ENCODE measurements at places on chromosomes 11 and 22.

DNA sequence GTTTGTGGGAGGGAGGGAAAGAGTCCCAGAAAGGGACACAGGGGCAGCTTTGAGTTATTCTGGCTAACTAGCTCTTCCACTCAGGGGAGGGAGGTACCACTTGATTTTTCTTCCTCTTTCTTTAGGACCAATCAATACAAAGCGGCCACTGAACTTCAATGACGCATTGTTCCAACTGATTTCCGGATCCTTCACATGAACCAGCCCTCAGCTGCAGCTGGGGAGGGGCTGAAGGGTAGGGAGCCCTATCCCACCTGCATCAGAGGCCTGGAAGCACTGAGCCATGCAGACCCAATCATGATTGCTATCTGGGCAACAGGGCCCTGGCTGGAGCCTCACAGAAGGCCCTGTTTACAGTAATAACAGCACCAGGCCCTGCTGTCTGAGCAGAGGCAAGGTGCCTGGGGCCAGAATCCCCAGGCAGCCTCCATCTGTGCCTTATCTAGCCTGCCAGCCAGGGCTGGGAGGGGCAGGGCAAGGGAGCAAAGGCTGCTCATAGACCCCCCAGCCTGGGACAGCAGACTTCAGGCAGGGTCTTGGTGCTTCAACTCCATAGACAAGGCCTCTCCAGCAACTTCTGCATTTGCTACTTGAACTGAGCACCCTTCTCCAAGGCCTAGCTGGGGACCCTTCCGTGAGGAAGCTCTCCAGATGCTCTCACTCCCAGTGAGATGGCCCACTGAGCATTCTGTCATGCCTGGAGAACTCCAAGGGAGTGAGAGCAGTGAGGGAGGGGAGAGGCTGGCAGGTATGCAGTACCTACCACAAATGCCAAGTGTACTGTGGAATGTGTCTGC lies 22.5 kb downstream of the CLPB start:
- DNase-seq = peak; percentile 95

- DNase-seq = no peak
Observed at GRCh38 chr11:9859554-9860305, 195.9 kb downstream of the SWAP70 start.

GRCh38 chr11:2143799-2144543 lies 4.8 kb upstream of the IGF2 start:
- no peak for DNase-seq

- peak; percentile 12 for DNase-seq
Observed at GRCh38 chr11:75593286-75593915, 31.3 kb downstream of the SERPINH1 start.

GRCh38 chr11:133951327-133952198 lies 5.2 kb downstream of the IGSF9B start:
- DNase-seq = peak; percentile 60

DNA sequence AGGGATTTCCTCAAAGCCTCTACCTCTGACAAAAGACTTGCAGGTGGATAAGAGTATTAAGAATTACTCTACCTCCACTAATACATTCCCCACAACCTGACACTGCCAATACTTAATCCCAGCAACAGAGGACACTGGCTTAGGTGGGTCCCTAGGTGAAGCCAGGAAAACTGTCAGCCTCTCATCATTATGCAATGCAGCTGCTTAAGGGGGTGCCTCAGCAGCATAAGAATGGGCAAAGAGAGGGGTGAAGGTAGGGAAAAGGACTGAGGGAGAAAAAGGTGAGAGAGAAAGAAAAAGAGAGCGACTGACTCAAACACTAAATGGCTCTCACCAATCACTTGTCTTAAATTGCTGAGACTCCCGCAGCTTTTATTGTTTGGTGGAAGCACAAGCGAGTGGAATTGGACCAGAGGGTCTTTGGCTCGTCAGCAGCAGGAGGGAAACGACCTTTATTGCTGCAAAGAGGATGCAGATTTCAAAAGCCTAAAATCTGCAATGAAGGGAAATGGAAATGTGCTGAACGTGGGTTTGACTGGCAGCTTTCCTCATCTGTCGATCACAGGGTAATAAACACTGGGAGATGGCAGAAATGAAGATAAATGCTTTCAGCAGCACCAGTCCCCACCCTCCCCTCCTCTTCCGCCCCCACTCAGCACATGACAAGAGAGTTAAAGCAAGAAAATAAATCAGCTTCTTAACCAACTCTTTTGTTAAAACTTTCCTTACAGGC lies 64.9 kb upstream of the CHRM4 start:
- DNase-seq = no peak

GRCh38 chr11:22555881-22556280 lies 69.7 kb downstream of the FANCF start:
- no peak for DNase-seq

GRCh38 chr11:75474240-75474639 lies 41.2 kb upstream of the KLHL35 start:
- no peak for DNase-seq

GRCh38 chr11:14067686-14068085 lies 105.2 kb downstream of the SPON1 start:
- no peak for DNase-seq

GRCh38 chr11:2708757-2709281 lies 9.0 kb upstream of the KCNQ1OT1 start:
- DNase-seq = no peak

- DNase-seq = no peak
Observed at GRCh38 chr11:76628408-76628947, 42.1 kb downstream of the LRRC32 start.

DNA sequence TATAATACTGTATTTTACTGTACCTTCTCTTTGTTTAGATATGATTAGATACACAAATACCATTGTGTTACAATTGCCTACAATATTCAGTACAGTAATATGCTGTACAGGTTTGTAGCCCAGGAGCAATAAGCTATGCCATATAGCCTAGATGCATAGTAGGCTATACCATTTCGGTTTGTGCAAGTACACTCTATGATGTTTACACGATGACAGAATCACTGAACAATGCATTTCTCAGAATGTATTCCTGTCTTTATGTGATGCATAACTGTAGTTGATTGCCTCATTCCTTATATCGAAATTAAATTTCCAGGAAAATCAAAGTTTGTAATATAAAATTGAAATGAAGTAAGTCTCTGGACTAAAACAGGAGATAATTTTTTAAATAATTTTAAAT lies 49.3 kb upstream of the OR5P2 start:
- no peak for DNase-seq

GRCh38 chr11:2294926-2295290 lies 6.8 kb downstream of the C11orf21 start:
- DNase-seq = no peak

DNA sequence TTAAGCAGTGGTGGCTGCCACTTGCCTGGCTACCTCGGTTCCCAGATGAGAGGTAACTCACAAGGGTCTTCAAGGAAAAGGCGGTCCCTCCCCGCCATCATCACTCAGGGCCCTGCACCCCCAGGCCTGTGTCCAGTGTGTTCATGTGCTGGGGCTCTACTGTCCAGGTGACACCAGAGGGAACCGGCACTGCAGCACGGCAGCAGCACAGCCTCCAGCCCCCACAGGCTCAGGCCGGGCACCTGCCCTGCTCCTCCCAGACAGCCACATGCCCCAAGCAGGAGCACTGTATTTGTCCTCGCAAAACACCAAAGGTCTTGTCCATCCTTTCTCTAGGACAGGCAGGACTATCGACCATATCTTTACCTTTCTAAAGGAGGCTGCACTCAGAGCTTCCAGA lies 982.1 kb downstream of the NTM start:
- no peak for DNase-seq

- DNase-seq = no peak
Observed at GRCh38 chr11:28739489-28740280, 631.5 kb downstream of the METTL15 start.

DNA sequence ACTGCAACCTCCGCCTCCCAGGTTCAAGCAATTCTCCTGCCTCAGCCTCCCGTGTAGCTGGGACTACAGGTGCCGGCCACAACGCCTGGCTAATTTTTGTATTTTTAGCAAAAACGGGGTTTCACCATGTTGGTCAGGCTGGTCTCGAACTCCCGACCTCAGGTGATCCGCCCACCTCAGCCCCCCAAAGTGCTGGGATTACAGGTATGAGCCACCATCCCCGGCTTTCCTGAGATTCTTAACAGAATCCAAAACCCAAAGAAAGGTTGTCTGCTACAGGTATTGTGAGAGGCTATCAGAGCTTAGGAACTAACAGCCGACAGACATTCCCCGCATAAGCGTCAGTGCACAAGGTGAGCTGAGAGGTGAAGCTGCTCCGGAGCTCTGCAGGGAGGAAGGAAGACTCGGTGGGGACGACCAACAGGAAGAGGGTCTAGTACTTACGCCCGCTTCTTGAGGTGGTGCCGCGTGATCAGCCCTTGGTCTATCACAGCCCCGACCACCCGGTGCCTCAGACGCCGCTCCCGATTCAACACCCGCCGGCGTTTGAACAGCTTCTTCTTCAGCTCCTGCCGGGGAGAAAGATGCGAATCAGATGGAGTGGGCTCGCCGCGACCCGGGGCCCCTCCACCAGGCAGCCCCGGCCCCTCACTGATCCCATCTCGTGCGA lies 470 bp downstream of the C11orf98 start:
- peak; percentile 88 for DNase-seq

- no peak for DNase-seq
Observed at GRCh38 chr22:23749841-23750301, 1.0 kb downstream of the ZNF70 start.

- no peak for DNase-seq
Observed at GRCh38 chr22:41290262-41291221, 4.6 kb upstream of the RANGAP1 start.

- no peak for DNase-seq
Observed at GRCh38 chr22:32037236-32037635, 5.8 kb upstream of the SLC5A1 start.

DNA sequence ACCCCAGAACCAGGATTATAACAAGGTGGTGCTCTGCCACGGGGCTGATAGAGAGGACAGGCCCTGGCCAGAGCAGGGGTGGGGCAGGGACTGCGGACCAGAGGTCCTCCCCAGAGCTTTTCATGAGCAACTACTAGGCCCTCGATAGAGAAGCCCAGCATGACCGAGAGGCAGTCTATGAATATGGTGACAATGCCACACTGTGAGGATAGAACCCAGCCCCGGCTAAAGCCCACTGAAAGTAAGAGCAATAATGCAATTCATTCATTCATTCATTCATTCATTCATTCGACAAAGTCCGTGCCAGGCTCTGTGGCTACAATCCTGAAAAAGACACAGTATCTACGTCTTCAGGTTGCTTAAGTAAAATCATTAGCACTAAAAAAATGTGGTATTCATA lies 35.6 kb upstream of the CD5 start:
- no peak for DNase-seq

DNA sequence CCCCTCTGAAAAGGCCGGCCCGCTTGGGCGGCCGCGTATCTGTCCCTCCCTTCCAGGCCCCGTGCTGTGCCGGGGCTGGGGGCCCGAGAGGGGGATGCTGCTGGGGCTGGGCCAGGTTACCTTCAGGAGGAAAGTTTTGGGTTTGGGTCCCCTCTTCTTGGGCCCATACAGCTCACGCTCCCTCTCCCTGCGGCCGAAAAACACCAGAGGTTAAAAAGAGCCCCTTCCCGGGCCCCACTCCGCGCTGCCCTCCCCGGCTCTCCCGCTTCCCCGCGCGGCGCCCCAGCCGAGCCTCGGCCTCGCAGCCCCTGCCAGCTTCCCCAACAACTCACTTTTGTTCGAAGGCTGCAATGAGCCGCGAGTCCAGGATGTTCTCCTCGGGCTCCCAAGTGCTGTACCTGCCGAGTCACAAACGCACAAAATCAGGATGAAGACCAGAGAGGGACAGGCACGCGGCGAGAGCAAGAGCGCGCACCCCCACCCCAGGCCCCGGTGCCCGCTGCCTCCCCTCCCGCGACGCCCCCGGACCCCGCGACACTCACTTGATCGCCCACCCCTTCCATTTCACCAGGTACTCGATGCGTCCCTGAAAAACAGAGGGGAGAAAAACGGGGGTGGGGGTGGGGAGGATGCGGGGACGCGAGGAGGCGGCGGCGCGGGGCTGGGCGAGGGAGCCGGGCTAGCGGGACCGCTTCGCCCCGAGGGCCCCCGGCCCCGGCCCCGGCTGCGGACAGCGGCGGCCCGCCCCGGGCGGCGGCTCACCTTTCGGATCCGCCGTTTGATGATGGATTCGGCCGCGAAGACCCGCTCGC lies 450 bp downstream of the CBX6 start:
- DNase-seq = no peak

- no peak for DNase-seq
Observed at GRCh38 chr11:117145393-117145761, 1.3 kb downstream of the PAFAH1B2 start.

DNA sequence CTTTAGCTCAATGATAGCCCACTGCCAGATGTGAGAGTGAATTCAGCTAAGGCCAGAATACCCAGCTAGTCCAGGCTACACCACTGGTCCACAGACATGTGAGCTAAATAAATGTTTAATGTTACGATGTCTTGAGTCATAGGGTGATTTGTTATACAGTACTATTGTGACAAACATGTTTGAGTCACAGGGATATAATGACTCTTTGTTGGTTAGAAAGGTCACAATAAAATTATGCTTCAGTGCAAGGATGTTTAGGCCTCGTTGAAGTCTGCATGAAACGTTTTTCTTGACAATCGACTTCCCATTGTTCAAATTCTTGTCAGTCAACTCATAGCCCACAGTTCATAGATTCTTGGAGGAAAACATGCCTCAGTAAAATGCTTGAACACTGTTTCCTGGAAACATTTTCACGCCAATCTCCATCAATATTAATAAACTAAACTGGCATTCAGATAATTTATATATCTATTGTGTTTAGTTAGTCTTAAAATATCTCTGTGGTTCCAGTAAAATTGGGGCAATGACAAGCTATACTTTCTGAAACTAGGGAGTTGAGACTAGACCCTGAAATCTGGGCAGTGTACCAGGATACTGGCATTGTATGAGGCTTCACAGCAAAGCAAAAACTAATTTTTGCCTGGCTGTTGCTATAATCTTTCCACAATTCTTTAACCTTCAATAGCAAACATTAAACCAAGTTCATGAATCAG lies 650.8 kb upstream of the KIRREL3 start:
- DNase-seq = no peak
